ENCODE measurements at places on chromosomes 12 and 14.

DNA sequence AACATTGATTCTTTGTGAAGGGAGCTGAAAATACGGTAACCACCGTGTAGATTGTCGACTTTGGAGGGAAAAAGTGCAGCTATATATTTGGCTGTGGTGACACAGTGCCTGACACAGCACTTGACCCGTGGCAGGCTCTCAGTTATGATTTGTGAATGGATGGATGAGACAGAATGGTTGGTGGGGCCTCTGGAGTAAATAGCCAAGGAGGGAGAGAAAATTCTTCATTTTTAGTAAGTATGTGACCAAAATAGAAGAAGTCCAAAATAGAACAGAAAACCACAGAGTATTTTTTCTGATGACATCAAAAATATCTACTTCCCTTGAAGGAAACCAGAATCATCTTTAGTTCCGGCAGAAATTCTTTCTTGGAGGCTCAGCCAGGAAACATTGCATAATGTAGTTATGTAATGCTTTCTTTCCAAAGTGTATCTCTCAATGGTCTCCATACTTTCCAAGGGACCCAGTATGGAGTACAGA is 82.0 kb upstream of the WSCD2 start:
- no peak for DNase-seq

DNA sequence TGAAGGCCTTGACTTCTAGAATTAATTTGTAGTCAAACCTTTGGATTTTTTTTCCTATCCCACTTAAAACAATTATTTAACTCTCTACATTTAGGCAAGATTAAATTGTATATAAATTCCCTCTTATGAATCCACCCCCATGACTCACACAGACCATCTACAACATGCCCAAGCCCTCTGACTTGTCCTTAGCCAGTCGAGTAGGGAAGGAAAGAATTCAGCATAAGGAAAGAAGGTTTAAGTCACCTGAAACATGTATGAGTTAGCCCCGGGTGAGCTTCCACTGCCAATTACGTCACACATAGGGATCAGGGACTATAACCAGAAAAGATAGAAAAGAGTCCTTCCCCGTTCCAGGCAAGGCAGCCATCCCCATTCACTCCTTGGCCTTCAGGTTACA is 14.9 kb upstream of the RESF1 start:
- DNase-seq, result no peak

GRCh38 chr14:66099931-66100330 is 386.2 kb upstream of the CCDC196 start:
- DNase-seq, result no peak

DNA sequence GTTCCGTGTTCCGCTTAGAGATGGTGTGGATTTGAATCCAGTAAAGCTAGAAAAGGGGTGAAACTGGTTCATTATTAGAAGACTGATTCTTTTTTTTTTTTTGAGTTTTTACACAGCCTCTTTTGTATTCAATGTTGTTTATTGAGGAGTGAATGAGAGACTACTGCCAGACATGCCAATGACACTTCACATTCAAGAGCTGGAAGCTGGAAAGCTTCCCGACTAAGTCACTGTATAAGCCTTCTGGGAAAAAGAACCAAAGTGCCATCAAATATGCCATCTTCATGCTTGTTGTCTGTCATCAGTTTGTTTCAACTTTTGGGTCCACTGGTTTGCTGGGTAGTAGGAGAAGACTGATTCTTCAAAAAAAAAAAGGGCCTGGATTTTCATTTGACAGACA is 164.8 kb downstream of the ATP23 start:
- no peak for DNase-seq

GRCh38 chr14:54711312-54711711 is 144.4 kb downstream of the SAMD4A start:
- no peak for DNase-seq

- DNase-seq, result no peak
Measured at GRCh38 chr14:78278464-78279250, 108.5 kb downstream of the NRXN3 start.
